ENCODE measurements at places on chromosomes 2 and 18.

DNA sequence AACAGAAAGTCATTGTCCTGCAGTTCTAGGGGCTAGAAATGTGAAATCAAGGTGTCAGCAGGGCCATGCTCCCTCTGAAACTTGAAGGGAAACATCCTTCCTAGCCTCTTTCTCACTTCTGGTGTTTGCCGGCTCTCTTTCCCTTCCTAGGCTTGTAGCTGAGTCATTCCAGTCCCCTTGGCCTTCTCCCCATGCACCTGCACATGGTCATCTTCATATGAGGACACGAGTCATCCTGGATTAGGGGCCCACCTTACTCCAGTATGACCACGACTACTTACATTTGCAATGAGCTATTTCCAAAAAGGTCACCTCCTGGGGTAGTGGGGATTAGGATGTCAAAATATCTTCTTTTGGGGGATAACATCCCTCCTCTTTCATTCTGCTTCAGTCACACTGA is 168.5 kb upstream of the CXCR4 start:
- no peak for DNase-seq
- H3K4me1 ChIP-seq, result peaks cover 27% of the 10 kb centered on the region
- no peaks in the 10 kb centered on the region for H3K27me3 ChIP-seq
- H3K27ac ChIP-seq, result no peak overlapping the region
- H3K4me3 ChIP-seq, result no peak overlapping the region

GRCh38 chr18:69490072-69490471 is 89.4 kb downstream of the DOK6 start:
- no peaks in the 10 kb centered on the region for H3K27me3 ChIP-seq
- no peak overlapping the region for H3K4me3 ChIP-seq
- DNase-seq, result no peak

- H3K4me1 ChIP-seq, result peaks cover 64% of the 10 kb centered on the region
- peak overlapping the region; percentile 26 for H3K27ac ChIP-seq
- peak overlapping the region; percentile 21 for H3K4me3 ChIP-seq
- H3K36me3 ChIP-seq, result no peaks in the 10 kb centered on the region
- peaks cover 2% of the 10 kb centered on the region for H3K27me3 ChIP-seq
- peak; percentile 49 for DNase-seq
Measured at GRCh38 chr2:28430788-28431418, 38.2 kb downstream of the FOSL2 start.

DNA sequence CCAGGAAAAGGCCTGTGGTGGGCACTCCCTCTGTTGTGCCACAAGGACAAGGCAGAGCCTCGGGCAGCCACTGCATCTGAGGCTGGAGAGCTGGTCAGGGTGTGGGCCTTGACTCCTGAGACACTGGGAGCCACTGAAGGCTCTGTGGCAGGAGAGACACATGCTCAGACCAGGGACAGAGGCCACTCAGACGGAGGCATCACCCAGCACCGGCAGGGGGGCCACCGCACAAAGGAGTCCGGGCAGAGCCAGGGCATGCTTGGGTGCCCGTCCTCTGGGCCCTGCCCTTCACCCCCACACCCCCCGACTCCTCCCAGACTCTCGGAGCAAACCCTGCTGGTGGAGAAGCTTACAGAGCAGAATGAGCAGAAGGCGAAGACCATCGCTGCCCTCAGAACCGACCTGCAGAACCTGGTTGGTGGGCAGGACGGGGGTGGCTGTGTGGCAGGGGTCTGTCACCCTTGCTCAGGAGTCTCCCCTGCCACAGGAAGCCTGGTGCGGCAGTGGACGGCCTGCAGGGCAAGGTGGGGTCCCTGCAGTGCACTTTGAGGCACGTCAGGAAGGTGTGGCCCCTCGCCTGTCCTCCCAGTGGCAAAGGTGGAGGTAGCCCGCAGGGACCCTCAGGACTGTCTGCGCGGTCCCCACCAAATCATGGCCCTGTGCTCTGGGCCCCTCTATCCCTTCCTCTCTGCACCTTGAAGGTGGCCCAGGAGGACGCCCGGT is 26.0 kb downstream of the CROCC2 start:
- no peaks in the 10 kb centered on the region for H3K36me3 ChIP-seq
- no peaks in the 10 kb centered on the region for H3K4me1 ChIP-seq
- no peak overlapping the region for H3K27ac ChIP-seq
- peaks cover 4% of the 10 kb centered on the region for H3K27me3 ChIP-seq
- no peak overlapping the region for H3K4me3 ChIP-seq

DNA sequence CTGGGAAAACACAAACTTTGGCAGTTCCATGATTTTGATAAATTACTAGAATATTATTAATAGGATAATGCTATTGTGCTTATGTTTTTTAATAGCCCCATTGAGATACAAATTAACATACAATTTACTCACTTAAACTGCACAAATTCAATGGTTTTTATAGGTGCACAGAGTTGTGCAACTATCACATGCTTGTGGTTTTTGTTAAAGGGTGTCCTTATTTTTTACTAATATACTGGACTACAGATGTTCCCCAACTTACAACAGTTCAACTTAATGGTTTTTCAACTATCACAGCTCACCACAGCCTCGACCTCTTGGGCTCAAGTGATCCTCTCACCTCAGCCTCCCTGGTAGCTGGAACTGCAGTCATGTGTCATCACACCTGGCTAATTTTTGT is 76.6 kb downstream of the OSBPL1A start:
- H3K27me3 ChIP-seq, result no peaks in the 10 kb centered on the region
- H3K4me3 ChIP-seq, result no peak overlapping the region
- no peaks in the 10 kb centered on the region for H3K36me3 ChIP-seq
- no peak for DNase-seq
- no peaks in the 10 kb centered on the region for H3K4me1 ChIP-seq

GRCh38 chr2:233857511-233858141 is 3.3 kb upstream of the HJURP start:
- no peak overlapping the region for H3K27ac ChIP-seq
- H3K4me3 ChIP-seq, result no peak overlapping the region
- H3K36me3 ChIP-seq, result peaks cover 6% of the 10 kb centered on the region

DNA sequence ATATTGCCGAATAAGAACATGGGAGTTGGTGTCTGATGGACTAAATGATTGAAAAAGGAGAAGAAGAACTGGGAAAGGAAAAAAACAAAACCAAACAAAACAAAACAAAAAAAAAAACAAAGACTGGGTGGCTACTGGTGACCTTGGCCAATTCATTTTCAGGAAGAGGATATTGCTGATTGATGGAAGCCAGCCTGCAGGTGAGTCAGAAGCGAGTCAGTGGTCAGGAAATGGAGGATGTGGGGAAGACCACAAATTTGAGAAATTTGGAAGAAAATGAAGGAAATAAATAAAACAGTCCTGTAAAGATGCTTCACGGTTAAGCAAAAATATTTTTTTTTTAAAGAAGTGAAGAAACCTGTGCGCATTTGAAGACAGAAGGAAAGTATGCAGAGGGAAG is 296.9 kb downstream of the ZNF521 start:
- H3K36me3 ChIP-seq, result no peaks in the 10 kb centered on the region
- H3K4me3 ChIP-seq, result no peak overlapping the region
- peaks cover 2% of the 10 kb centered on the region for H3K27me3 ChIP-seq
- no peaks in the 10 kb centered on the region for H3K4me1 ChIP-seq
- no peak overlapping the region for H3K27ac ChIP-seq

- H3K36me3 ChIP-seq, result peaks cover 10% of the 10 kb centered on the region
- peaks cover 11% of the 10 kb centered on the region for H3K4me1 ChIP-seq
Measured at GRCh38 chr2:159262904-159263303, 23.6 kb downstream of the WDSUB1 start.

- H3K27ac ChIP-seq, result no peak overlapping the region
- no peaks in the 10 kb centered on the region for H3K4me1 ChIP-seq
- DNase-seq, result no peak
- no peaks in the 10 kb centered on the region for H3K36me3 ChIP-seq
Measured at GRCh38 chr2:45172760-45173392, 163.6 kb upstream of the SIX2 start.

DNA sequence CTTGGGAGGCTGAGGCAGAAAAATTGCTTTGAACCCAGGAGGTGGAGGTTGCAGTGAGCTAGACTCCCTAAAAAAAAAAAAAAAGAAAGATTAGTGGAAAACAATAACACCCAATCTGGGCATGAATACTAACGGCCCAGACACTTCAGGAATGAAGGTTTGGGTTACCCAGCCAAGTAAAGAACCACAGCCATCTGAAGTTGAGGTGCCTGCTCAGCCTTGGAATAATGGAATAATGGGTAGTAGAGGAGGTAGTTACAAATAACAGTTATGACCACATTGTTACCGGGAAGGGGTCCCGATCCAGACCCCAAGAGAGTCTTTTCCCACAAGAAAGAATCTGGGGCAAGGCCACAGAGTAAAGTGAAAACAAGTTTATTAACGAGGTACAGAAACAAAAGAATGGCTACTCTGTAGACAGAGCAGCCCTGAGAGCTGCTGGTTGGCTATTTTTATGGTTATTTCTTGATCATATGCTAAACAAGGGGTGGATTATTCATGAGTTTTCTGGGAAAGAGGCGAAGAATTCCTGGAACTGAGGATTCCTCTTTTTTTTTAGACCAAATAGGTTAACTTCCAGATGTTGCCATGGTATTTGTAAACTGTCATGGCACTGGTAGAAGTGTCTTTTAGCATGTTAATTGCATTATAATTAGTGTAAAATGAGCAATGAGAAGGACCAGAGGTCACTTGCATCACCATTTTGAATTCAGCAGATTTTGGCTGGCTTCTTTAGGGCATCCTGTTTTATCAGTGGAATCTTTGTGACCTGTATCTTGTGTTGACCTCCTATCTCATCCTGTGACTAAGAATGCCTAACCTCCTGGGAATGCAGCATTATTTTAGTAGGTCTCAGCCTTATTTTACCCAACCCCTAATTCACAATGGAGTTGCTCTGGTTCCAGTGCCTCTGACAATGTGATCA is 96.2 kb upstream of the HAAO start:
- no peak overlapping the region for H3K4me3 ChIP-seq
- H3K4me1 ChIP-seq, result no peaks in the 10 kb centered on the region
- H3K27ac ChIP-seq, result no peak overlapping the region
- no peak for DNase-seq
- H3K27me3 ChIP-seq, result peaks cover 6% of the 10 kb centered on the region

DNA sequence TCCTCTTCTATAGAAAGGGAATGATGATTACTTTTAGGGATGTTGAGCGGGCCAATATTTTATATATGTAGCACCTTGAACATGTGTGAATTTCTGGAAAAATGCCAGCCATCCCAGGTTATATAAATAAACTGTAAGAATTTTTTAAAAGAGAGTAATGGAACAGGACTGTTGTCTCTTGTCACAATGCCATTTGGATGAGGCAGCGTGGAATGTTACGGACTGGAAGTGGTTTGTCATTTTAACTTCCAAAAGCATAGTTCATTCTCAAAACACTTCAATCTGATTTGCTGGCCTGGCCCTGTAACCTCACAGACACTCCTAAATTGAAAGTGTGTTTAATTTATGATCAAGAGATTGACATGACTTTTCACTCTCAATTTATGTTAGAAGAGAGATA is 70.8 kb downstream of the TPGS2 start:
- H3K27me3 ChIP-seq, result peaks cover 5% of the 10 kb centered on the region
- no peaks in the 10 kb centered on the region for H3K4me1 ChIP-seq
- no peaks in the 10 kb centered on the region for H3K36me3 ChIP-seq
- no peak overlapping the region for H3K4me3 ChIP-seq

DNA sequence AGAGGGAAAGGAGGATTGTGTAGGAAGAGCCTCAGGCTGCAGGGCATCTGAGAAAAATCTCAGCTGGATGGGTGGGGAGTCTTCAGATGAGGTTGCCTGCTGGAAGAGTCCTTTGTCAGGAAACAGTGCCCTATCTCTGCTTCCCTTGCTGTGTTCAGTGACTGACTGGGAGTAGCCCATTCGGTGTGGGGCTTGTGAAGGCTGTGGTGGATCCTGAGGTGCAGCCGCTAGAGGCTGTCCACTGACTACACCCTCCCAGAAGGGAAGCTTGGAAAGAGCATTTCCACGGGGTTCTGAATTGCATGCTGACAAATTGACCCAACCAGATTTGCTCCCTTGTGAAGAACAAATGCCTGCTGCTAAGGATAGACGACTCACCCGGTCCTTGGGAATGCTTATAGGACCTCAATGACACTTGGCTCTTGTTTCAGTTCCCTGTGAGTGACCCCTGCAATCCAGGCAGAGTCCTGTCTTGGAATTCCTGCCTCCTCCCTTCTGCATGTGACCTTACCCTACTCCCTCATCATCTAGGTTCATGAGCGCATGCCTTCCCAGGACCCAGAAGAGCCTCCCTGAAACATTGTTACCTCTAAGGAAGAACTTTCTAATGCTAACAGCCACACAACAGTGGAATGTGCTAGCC is 109.7 kb upstream of the FAM136A start:
- no peaks in the 10 kb centered on the region for H3K36me3 ChIP-seq
- no peaks in the 10 kb centered on the region for H3K4me1 ChIP-seq
- no peak for DNase-seq
- peaks cover 31% of the 10 kb centered on the region for H3K27me3 ChIP-seq

DNA sequence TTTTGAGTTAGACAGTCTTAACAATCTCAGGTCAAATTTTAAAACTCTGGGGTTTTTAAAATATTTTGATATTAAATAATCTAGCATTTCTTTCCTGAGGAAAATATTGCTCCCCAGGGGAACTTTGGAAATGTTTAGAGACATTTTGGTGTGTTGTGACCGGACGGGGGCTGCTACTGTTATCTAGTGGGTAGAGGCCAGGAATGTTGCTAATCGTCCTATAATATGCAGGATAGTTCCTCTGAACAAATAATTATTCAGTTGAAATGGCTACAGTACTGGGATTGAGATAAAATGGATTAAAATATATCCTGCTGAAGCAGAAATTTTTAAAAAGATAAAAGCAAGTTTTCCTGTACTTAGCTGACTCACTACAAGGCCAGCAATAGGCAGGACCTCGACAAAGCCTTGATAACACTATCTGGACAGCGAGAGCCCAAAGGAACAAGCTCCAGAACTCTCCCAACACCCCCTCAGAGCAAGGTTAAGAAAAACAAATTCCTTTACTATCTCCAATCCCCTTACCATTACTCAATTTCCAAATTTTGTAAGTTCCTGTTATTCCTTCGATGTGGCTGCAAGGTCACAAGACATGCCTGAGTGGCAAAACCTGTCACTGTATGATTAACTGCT is 1407.4 kb downstream of the SUCLG1 start:
- no peaks in the 10 kb centered on the region for H3K4me1 ChIP-seq
- peaks cover 5% of the 10 kb centered on the region for H3K36me3 ChIP-seq
- no peak for DNase-seq
- no peaks in the 10 kb centered on the region for H3K27me3 ChIP-seq
- H3K4me3 ChIP-seq, result no peak overlapping the region
